ENCODE measurements at places on chromosomes 1 and 21.

GRCh38 chr1:187074445-187075048 lies 245.8 kb downstream of the PLA2G4A start:
- no peak for DNase-seq

DNA sequence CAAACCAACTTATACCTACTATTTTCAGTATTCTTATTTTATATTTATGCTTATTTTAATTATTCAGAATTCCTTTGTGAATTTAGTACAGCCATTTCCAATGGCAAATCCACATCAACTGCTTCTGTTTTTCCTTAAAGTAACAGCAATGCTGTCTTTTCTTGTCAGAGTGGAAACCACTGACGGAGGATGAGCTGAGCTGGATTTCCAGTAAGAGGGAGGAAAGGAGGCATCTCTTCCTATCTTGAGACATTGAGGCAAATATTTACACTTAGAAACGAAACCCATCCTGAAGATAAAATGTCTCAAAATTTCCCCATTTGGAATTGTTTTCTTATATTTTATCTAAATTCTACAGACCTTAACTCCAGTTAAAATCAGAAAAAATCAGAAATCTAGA lies 66.1 kb upstream of the SLC44A3 start:
- DNase-seq: no peak

GRCh38 chr21:42469272-42469671 lies 26.8 kb downstream of the RSPH1 start:
- DNase-seq: no peak

GRCh38 chr1:150021191-150021694 lies 10.7 kb upstream of the OTUD7B start:
- DNase-seq: no peak
